ENCODE measurements at places on chromosomes 6 and 20. TPM values are rescaled to one million over a fixed set of nuclear protein-coding genes. Genes with fewer than 3 reads are reported as not detected.

TRIM40 gene
- not detected for total RNA-seq

FABP7 gene
- not detected for total RNA-seq

CTCFL gene
- under 0.01 TPM for total RNA-seq

B3GALT4 gene
- total RNA-seq, result 3.7 TPM

SDC4 gene
- total RNA-seq, result 92.6 TPM

DDX43 gene
- total RNA-seq, result 0.16 TPM

FAM50B gene
- total RNA-seq, result 7.8 TPM

TBP gene
- 18.0 TPM for total RNA-seq

TFAP2D gene
- not detected for total RNA-seq

GRIK2 gene
- 1.1 TPM for total RNA-seq

SLC22A2 gene
- total RNA-seq, result 0.38 TPM

GLP1R gene
- not detected for total RNA-seq

AFG1L gene
- total RNA-seq, result 4.6 TPM

CENPW gene
- 3.9 TPM for total RNA-seq

DYNLT2 gene
- 0.63 TPM for total RNA-seq

All from mesangial cell (primary cell).